ENCODE measurements at places on chromosomes 11 and 22. TPM values are rescaled to one million over a fixed set of nuclear protein-coding genes. Genes with fewer than 3 reads are reported as not detected.

DNA sequence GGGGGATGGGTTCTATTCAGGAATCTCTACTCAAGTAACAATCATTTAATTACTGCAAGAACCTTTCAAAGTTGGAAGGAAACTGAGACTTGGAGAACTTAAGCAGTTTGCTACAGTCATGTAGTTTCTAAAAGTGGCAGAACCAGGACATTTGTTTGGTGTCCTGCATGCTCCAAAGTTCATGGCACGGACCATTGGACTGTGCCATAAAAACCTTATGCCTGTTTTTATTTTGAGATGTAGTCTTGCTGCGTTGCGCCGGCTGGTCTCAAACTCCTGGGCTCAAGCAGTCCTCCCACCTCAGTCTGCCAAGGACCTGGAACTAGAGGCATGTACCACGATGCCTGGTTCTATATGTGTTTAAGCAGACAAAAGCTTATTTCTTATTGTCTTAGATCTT is 18.6 kb upstream of the AIFM3 start:
- DNase-seq, result no peak
- H3K4me1 ChIP-seq, result no peaks in the 10 kb centered on the region
- H3K36me3 ChIP-seq, result peaks cover 24% of the 10 kb centered on the region
- H3K4me3 ChIP-seq, result no peak overlapping the region
- no peaks in the 10 kb centered on the region for H3K27me3 ChIP-seq

DNA sequence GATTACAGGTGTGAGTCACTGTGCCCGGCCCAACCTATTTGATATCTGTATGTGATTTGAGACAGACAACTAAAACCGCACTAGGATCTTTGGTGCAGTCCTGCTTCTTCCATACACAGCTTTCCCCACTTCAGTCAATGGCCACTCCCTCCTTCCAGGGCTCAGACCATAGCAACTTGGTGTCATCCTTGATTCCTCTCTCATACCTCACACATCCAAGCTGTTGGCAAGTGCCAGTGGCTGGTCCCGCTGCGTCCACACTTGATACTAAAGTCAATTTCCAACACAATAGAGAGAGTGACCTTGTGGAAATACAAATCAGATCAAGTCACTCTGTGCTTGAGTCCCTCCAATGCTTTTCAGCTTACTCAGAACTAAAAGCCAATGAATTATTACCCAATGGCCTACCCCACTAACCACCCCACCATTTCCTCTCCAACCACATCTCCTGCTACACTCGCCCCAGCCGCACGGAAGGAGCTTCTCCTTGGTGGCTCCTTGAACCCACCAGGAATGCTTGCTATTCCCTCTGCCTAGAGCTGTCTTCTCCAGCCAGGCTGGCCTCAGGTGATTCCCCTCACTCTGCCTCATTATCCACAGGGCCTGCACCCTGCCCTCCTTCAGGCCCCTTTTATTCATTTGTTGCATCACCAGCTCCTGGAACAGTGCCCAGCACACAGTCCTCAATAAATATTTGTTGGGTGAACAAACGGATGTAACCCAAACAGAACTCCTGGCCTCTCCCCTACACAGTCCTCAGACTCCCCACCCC is 12.9 kb downstream of the ABTB2 start:
- H3K36me3 ChIP-seq, result no peaks in the 10 kb centered on the region
- H3K4me1 ChIP-seq, result peaks cover 5% of the 10 kb centered on the region
- H3K4me3 ChIP-seq, result no peak overlapping the region
- peak; percentile 18 for DNase-seq
- H3K27ac ChIP-seq, result no peak overlapping the region

DNA sequence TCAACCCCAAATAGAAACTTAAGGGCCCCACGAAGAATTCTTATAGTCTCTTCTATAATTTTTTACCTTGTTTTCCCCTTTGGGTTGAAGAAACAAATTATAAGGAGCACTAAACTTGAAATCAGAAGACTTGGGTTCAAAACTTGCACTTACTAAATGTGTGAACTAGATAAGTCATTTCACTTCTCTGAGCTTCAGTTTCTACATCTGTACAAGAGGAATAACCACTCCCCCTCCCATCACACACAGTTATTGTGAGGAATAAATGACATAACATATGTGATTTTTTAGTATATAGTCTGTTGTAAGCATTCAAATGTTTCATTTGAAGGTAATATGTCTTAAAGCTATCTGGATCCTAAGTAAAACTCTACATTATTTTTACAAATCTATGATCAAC is 78.8 kb downstream of the LIF start:
- no peak for DNase-seq
- no peaks in the 10 kb centered on the region for H3K36me3 ChIP-seq
- no peak overlapping the region for H3K4me3 ChIP-seq
- H3K27me3 ChIP-seq, result no peaks in the 10 kb centered on the region
- no peaks in the 10 kb centered on the region for H3K4me1 ChIP-seq

DNA sequence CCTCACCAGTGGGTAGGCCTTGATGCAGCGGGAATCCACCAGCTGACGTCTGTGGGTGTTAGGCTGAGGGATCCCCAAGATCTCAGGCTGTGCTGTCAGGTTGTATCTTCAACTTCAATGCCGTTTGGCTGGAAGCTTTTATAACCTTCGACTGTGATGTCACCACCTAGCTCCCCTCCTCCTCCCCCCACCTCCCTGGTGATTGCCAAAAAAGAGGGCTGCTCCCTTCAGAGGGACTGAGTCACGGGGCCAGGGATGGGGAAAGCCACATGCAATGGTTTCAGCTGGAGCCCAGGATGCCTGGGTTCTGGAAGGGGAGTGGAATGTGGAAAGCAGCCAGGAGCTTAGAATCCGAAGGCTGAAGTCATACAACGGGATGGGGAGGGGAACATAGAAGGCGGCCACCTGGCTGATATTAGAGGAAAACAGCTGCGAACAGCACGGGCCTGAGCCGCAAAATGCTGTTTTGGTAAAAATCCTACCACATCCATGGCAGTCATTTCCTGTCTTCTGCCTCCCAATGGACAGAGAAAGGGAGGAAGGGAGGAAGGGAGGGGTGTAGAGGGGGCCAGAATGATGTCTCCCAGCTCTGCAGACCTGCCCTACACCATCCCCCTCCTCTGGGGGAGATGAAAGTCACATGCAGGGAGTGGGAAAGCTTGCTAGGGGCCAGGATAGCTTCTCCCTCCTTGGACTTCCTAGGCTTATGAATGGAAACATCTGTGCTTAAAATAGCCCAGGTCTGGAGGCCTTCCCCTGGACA is at the start of gene LRRN4CL:
LRRN4CL (minus strand) TSS at position 110 of the 763 bp plus-strand sequence. CDS start 1,022 bp downstream, outside the sequence.
- DNase-seq, result no peak
- H3K4me1 ChIP-seq, result no peaks in the 10 kb centered on the region
- H3K27ac ChIP-seq, result no peak within 1 kb of the TSS
- H3K4me3 ChIP-seq, result no peak within 1 kb of the TSS
- peaks cover 14% of the 10 kb centered on the region for H3K36me3 ChIP-seq

DNA sequence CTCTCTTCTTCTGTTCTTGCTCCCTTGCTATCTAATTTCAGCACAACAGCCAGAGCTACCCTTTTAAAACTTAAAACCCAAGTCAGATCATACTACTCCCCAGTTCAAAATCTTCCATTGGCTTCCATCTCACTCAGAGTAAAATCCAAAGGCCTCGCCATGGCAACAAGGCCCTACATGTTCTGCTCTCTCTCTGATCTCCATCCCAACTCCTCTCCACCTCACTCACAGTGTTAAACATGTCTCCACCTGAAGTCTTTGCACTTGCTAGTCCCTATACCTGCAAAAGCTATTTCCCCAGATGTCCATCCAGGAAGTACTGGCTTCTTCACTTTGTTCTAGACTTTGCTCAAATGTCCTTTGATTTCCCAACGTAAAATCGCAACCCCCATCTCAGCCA is 3.0 kb upstream of the GRAP2 start:
- no peak overlapping the region for H3K4me3 ChIP-seq
- no peak overlapping the region for H3K27ac ChIP-seq
- no peaks in the 10 kb centered on the region for H3K36me3 ChIP-seq
- H3K27me3 ChIP-seq, result no peaks in the 10 kb centered on the region
- no peak for DNase-seq

GRCh38 chr11:16402654-16403447 is 46.5 kb upstream of the SOX6 start:
- H3K4me3 ChIP-seq, result 0 out of 3 replicates have a peak overlapping the region, but pooled peaks have one; percentile 2
- no peaks in the 10 kb centered on the region for H3K4me1 ChIP-seq
- DNase-seq, result peak; percentile 28
- H3K36me3 ChIP-seq, result no peaks in the 10 kb centered on the region
- H3K27ac ChIP-seq, result no peak overlapping the region

DNA sequence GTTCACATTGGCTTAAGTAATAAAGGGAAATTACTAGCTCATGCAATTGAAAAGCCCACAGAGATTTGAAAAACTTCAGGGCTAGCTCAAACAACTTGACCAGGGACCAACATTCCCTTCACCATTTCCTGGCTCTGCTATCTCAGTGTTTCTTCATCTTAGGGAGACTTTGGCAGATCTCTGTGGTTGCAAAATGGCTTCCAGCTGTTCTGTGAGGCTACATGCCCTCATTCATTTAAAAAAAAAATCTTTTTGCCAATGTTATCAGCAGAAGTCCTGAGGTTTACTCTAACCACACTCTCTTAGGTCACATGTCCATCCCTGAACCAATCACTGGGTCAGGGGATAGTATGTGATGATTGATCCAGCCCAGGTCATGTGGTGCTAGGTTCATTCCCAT is 13.9 kb upstream of the RASSF10 start:
- no peaks in the 10 kb centered on the region for H3K4me1 ChIP-seq
- H3K36me3 ChIP-seq, result no peaks in the 10 kb centered on the region
- H3K4me3 ChIP-seq, result no peak overlapping the region
- no peaks in the 10 kb centered on the region for H3K27me3 ChIP-seq

DNA sequence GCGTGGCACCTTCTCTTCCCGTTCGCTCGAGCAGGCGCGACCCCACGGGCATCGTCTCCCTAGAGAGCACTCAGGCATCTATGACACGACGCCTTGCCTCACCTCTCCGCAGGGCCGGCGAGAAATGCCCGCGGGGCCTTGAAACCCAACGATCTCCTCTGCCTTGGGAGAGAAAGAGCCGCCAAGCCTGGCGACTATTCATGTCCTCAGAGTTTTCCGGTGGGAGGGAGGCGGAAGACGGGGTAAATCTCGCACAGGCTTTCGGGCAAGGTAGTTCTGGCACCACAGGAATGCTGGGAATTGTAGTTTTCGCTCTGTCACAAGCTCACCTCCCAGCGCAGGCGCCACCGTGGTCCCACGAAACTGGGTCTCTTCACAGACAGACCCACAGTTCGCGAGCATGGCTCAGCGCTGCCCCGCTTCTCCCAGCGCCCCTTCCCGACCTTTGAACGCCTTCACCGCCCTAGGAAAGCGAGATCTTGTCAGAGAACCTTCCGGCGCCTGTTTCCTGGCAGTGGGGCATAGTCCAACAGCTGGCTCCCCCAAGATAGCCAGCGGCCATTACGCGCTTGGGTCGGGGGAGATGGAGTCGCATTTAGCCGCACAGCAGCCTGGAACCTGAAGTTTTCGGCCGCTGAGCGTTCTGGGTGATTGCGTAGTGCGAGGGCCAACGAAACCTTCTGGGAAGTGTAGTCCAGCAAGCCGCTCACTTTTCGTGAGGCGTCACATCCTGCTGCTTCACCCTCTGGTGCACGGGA is at the start of gene CCDC90B:
CCDC90B (minus strand) TSS at position 597 of the 758 bp plus-strand sequence; CDS start at position 202, 395 bp downstream.
- no peaks in the 10 kb centered on the region for H3K4me1 ChIP-seq
- H3K27me3 ChIP-seq, result no peaks in the 10 kb centered on the region
- DNase-seq, result peak; percentile 98
- H3K27ac ChIP-seq, result peak within 1 kb of the TSS; percentile 66

GRCh38 chr11:122209619-122210366 is 93.8 kb upstream of the BLID start:
- no peaks in the 10 kb centered on the region for H3K36me3 ChIP-seq
- H3K27me3 ChIP-seq, result no peaks in the 10 kb centered on the region
- no peak overlapping the region for H3K4me3 ChIP-seq
- no peak overlapping the region for H3K27ac ChIP-seq
- DNase-seq, result no peak

GRCh38 chr11:102387043-102387781 is 40.2 kb downstream of the BIRC2 start:
- DNase-seq, result no peak
- no peaks in the 10 kb centered on the region for H3K27me3 ChIP-seq

DNA sequence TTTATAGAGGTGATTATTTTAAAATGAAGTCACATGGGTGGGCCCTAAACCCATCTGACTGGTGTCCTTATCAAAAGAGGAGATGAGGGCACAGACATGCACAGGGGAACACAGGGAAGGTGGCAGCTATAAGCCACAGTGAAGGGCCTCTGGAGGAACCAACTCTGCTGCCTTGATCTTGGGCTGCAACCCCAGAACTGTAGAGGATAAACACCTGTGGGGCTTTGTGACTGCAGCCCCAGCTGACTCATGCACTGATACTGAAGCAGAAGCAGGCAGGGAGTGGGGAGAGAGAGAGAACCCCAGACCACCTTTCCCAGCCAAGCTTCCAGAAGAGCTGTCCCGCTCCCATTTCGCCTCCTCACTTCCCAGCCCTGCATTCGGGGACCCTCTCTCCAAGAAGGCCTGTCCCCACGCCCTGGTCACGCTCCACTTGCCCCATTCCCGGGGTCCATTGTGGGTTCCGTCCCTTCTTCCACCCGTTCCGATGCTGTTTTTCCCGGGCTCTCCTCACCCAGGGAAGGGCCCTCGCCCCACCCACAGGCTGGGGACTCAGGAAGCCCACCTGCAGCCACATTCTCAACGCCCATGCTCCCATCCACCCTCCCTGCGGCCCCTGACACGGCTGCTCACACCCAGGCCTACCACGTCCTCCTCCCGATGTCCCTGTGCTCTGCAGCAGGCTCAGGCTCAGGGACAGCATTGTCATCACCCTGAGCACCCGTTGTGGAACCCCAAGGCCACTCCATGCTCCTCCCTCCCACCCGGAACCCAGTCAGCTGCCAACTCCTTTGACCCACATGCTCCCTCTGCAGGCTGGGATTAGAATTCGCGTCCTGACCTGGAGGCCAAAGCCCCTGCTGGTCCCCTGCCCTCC is 90.8 kb upstream of the SHANK2 start:
- H3K4me3 ChIP-seq, result no peak overlapping the region
- H3K4me1 ChIP-seq, result no peaks in the 10 kb centered on the region
- peak; percentile 86 for DNase-seq
- no peak overlapping the region for H3K27ac ChIP-seq
- no peaks in the 10 kb centered on the region for H3K27me3 ChIP-seq

DNA sequence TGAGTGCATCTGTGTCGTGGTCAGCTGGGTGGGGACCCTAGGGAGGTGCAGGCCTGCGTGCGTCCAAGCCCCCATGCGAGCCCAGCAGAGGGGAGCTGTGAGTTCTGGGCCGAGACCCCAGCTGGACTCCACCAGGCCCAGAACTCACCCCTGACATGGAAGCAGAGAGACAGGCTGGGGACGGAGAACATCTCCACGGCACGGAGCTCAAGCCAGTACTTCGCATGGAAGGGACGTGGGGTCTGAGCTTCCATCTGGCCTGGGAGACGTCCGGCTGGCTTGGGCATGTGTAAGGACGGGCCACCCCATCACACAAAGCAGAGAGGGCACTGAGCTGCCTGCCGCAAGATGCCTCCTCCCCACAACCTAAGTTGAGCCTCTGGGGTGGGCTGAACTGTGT is 422.4 kb downstream of the CTTN start:
- no peak for DNase-seq
- no peaks in the 10 kb centered on the region for H3K27me3 ChIP-seq
- H3K36me3 ChIP-seq, result no peaks in the 10 kb centered on the region
- no peak overlapping the region for H3K27ac ChIP-seq

GRCh38 chr11:74937696-74938475 is 11.0 kb downstream of the XRRA1 start:
- H3K4me1 ChIP-seq, result no peaks in the 10 kb centered on the region
- no peak overlapping the region for H3K27ac ChIP-seq
- no peaks in the 10 kb centered on the region for H3K27me3 ChIP-seq
- no peak overlapping the region for H3K4me3 ChIP-seq
- H3K36me3 ChIP-seq, result no peaks in the 10 kb centered on the region
- DNase-seq, result no peak

CHRM1 gene
- total RNA-seq, result not detected

ELFN2 gene
- total RNA-seq, result 0.64 TPM

RTN4RL2 gene
- total RNA-seq, result 7.0 TPM

TMEM126A gene
- total RNA-seq, result 35.2 TPM

SPTBN2 gene
- 80.4 TPM for total RNA-seq

CYB5R2 gene
- 44.5 TPM for total RNA-seq

C11orf52 gene
- 4.0 TPM for total RNA-seq

MCAM gene
- 21.5 TPM for total RNA-seq

IGLL5 gene
- not detected for total RNA-seq
